Heart left ventricle (tissue), 16 donors: ENCODE measurements at places on chromosomes 7 and 10.

- no peak for DNase-seq
These were observed 488.3 kb upstream of the ADARB2 start for GRCh38 chr10:2225609-2226008.

DNA sequence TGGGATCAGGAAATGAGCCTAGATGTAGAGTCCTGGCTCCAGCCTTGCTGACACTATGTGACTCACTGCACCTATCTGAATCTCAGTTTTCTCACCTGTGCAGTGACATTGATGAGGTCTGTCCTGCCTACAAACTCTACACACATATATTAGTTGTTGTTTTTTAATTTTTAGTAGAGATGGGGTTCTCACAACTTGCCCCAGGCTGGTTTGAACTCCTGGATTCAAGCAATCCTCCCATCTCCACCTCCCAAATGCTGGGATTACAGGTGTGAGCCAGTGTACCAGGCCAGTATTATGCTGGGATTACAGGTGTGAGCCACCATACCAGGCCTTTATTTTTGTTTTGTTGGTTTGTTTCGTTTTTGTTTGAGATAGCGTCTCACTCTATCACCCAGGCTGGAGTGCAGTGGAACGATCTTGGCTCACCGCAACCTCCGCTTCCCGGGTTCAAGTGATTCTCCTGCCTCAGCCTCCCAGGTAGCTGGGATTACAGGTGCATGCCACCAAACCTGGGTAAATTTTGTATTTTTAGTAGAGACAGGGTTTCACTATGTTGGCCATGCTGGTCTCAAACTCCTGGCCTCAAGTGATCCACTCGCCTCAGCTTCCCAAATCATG, 11.8 kb upstream of the DDIT4 start:
- no peak for DNase-seq

GRCh38 chr7:121214657-121215056, 114.1 kb upstream of the WNT16 start:
- no peak for DNase-seq

DNA sequence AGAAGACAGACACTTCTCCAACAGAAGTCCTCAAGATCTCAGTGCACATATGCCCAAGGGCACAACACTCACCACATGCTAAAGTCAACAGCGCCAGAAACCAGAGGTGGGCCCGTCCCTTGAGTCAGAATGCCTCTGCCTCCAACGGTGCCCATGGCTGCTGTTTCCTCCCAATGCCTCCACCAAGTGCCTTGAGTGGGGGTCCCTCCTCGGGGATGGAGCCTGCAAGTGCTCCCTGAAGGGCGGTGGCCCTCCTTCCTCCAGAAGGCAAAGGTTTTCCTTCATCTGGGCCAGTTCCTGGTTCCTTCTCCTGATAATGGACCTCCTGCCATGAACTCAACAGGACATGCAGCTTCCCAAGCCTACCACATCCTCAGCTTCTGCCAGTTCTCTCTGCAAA, 58.5 kb downstream of the TNS3 start:
- no peak for DNase-seq

DNA sequence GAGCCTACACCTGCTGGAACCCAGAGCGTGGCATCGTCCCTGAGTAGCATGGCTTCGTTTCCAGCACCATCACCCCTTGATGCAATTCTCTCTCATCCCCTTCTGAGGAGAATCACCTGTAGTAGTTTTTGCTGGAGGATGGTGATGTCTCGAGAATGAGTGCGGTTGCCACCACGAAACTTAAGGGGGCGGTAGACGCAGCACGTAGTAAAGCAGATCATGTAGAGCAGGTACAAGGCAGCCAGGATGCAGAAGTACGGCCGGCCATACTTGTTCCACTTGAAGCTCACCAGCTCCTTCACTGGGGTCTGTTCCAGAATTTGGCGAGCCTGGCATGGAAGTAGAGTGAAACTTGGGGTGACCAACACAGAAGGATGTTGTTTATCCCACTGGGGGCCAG, 8.1 kb downstream of the TRPV5 start:
- DNase-seq = no peak

DNA sequence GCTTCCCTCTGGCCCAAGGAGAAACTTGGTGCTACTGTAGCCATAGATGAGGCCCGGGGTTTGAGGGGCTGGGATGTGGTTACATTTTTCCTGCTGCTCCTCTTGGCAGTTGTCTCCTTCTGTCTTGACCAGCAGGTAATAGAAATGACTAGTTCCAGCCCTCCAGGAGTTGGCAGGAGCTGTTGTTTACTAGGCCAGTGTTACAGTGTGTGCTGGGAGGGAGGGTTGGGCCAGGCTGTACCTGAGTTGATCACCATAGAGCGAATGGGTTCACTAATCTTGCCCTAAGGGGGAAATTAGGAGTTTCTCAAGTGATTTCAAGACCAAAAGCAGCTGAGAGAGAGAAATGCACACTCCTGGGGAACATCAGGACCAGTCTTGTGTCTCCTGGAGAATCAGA, 34.9 kb downstream of the PAX2 start:
- DNase-seq = no peak

DNA sequence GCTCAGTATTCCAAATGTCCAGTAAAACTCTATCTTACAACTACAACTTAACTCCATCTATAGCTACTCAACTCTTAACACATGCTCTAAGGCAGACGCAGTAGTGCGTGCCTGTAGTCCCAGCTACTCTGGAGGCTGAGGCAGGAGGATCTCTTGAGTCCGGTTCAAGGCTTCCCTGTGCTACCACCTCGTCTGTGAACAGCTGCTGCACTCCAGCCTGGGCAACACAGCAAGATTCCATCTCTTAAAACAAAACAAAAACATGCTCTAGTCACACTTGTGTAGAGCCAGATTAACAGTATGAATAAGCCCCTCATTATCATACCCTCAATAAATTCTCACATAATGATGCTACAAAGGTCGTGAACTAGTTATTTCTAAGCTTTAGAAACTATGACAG, 3.6 kb downstream of the BAZ1B start:
- DNase-seq = no peak

- DNase-seq = no peak
These were observed 10.0 kb upstream of the LRRC4 start for GRCh38 chr7:128041203-128041602.

DNA sequence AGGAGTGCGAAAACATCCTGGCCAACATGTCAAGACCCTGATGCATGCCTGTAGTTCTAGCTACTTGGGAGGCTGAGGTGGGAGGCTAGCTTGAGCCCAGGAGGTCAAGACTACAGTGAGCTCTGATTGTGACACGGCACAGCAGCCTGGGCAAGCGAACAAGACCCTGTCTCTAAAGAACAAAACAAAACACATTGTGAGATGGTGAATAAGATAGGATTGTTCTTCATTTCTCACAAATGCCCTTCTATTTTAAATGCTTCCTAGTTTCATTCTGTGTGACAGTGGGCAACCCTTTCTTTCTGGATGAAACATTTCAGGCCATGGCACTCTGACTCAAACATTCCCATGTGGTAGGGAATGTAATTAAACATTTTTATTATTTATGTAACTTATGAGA, 13.5 kb downstream of the EFCAB10 start:
- no peak for DNase-seq

GRCh38 chr10:80203835-80204676, 1.3 kb downstream of the ANXA11 start:
- peak; percentile 64 for DNase-seq

- peak; percentile 88 for DNase-seq
These were observed 606 bp downstream of the TAX1BP1 start for GRCh38 chr7:27740449-27741086.

- DNase-seq = no peak
These were observed 332.1 kb upstream of the SORCS1 start for GRCh38 chr10:107496594-107496993.

GRCh38 chr7:106053109-106053508, 59.0 kb downstream of the SYPL1 start:
- DNase-seq = no peak

DNA sequence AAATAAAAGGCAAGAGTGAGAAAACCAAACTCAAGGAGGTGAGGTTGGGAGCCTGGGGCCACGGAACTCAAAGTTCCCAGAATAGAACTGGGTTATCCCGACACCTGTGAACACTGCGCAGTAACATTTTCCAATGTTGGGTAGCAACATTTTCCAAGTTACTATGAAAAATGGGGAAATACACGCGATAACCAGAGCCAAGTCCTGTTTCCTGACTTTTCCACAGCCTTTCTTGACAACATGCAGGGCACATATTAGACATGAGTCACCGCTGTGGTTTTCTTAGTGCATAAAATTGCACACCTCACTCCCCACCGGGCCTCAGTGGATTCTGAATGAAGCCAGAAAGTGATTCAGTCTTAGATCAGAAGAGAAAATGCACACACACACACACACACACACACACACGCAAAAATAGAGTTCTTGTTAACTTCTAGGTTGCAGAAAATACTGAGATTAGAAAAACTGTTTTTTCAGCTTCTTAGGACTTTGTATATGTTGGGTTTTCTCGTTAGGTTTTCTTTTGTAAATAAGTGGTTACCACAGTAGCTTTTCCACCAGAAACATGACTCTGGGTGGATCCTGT, 70.0 kb downstream of the CAMK1D start:
- no peak for DNase-seq

GRCh38 chr7:100655908-100656674, at the start of gene ACTL6B:
ACTL6B (minus strand) TSS chr7:100656448; CDS start chr7:100656354, 94 bp downstream.
- peak; percentile 72 for DNase-seq

DNA sequence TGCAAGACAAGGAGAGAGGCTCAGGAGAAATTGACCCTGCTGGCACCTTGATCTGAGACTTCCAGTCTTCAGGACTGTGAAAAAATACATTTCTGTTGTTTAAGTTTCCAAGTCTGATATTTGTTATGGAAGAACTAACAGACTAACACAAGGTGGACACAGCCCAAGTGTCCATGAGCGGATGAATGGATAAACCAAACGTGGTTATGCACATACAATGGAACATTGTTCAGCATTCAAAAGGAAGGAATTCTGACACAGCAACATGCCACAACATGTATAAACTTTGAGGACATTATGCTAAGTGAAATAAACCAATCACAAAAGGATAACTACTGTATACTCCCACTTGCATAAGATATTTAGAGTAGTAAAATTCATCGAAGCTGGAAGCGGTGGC, 76.5 kb downstream of the FAM13C start:
- DNase-seq = no peak

GRCh38 chr7:22681312-22681711, 45.7 kb upstream of the IL6 start:
- no peak for DNase-seq

- DNase-seq = no peak
These were observed 27.1 kb downstream of the ARMC3 start for GRCh38 chr10:22954970-22955369.

DNA sequence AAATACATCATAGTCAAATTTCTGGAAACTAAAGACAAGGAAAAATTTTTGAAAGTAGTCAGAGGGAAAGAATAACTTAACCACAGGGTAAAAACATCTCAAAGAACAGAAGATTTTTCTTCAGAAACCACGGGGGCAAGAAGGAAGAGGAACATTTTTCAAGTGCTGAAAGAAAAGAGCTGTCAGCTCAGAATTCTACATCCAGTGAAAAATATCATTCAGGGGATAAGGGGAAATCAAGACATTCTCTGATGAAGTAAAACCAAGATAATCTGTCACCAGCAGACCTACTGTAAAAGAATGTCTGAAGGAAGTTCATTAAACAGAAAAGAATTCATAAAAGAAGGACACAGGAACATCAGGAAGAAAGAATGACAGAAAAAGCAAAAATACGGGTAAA, 111.2 kb upstream of the TMEM72 start:
- DNase-seq = no peak

- DNase-seq = no peak
These were observed 3.1 kb upstream of the HILPDA start for GRCh38 chr7:128452552-128452951.

- no peak for DNase-seq
These were observed 23.1 kb downstream of the ADAMTS14 start for GRCh38 chr10:70695241-70696030.

GRCh38 chr7:126699707-126700106, 553.0 kb downstream of the GRM8 start:
- DNase-seq = no peak

GRCh38 chr10:6457376-6457775, 122.7 kb downstream of the PRKCQ start:
- no peak for DNase-seq

- DNase-seq = no peak
These were observed 5.1 kb downstream of the SH2D4B start for GRCh38 chr10:80542652-80543318.

GRCh38 chr10:93106631-93107072, 33.0 kb downstream of the CYP26A1 start:
- DNase-seq = no peak

DNA sequence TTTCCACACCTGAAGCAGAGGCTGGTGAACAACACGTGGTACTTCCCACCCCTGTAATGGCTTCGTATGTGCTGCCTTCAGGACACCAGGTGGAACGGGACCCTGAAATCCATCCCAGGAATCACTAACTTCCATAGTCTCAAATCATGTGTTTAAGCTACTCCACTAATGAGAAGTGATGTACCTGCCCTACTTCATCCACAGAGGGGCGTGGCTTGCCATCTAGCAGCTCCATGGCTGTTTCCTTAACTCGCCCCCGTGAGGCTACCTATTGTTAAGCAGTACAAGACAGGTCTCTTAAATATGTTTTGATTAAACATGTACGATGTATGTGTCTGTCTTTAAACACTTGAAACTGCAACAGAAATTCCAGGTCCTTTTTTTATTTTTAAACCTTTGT, 31.8 kb downstream of the ARL3 start:
- no peak for DNase-seq

DNA sequence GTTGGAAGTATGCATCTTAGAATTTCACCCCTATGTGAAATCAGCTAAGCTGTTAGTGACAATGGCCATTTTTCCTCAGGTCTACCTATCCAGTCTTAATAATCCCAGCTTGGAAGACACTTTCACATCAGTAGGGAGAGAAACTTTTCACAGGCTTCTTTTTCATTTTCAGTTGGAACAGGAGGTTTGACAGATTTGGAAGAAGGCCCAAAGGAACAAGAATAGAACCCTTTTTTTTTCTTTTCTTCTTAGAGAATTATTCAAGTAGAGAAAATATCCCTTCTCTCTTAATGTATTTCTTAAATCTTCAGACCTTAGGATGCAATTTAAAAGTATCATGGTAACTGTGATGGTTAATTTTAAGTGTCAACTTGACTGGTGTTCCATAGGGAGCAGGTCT, 410.5 kb upstream of the C7orf33 start:
- no peak for DNase-seq

- peak; percentile 35 for DNase-seq
These were observed 7.9 kb upstream of the SEPTIN7 start for GRCh38 chr7:35792873-35793489.

DNA sequence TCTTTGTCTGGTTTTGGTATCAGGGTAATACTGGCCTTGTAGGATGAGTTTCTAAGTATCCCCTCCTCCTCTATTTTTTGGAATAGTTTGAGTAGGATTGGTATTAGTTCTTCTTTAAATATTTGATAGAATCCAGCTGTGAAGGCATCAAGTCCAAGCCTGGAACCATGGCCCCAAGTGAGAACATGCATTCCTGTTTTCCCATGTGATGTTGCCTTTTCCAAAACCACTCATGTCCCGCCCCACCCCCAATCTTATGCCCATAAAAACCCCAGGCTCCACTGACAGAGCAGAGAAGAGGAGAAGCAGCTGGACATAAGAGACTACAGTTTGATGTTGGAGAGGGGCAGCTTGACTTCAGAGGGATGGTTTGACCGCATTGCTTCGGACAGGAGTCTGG, 71.2 kb downstream of the MINPP1 start:
- no peak for DNase-seq
